ENCODE measurements at places on chromosomes 3 and 15. TPM values are rescaled to one million over a fixed set of nuclear protein-coding genes. Genes with fewer than 3 reads are reported as not detected.

STX19 gene
- not detected for total RNA-seq

SAMD7 gene
- total RNA-seq: not detected

CHRM5 gene
- not detected for total RNA-seq

SCN5A gene
- 4.8 TPM for total RNA-seq

CMTM7 gene
- total RNA-seq: 95.5 TPM

CCR5 gene
- not detected for total RNA-seq

MESP2 gene
- total RNA-seq: not detected

HRH1 gene
- not detected for total RNA-seq

GOLGA8M gene
- total RNA-seq: not detected

PIERCE2 gene
- total RNA-seq: 1.9 TPM

SLCO2A1 gene
- not detected for total RNA-seq

GABRA5 gene
- 1.1 TPM for total RNA-seq

CRABP1 gene
- total RNA-seq: 314 TPM

- no peak for DNase-seq
These were observed 4.9 kb downstream of the HDAC11 start for GRCh38 chr3:13484851-13485590.

GRCh38 chr3:182713743-182714517 is 79.4 kb upstream of the ATP11B start:
- no peak for DNase-seq

DNA sequence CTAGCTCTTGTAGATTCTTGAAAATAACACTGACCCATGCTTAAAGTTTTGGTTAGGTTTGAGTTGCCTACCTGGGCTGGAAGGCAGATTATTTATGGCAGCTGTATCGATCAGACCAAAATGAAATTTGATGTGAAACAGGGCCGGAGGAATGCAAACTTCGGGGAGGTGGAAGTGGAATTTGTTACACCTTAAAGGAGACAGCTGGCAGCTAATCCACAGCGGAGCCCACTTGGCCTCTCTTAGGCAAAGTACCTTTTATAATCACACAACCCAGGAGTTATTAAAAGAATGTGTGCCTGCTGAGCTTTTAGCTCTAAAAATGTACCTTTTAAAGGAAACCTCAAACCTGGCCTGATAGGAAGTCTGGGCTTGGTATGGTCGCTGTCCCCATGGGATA is 250.9 kb upstream of the TPM1 start:
- no peak for DNase-seq

GRCh38 chr3:110165370-110165743 is 828.0 kb upstream of the DPPA4 start:
- no peak for DNase-seq

GRCh38 chr3:172155897-172156585 is 116.7 kb downstream of the FNDC3B start:
- DNase-seq: no peak

GRCh38 chr3:134666885-134667284 is 16.1 kb upstream of the KY start:
- no peak for DNase-seq

DNA sequence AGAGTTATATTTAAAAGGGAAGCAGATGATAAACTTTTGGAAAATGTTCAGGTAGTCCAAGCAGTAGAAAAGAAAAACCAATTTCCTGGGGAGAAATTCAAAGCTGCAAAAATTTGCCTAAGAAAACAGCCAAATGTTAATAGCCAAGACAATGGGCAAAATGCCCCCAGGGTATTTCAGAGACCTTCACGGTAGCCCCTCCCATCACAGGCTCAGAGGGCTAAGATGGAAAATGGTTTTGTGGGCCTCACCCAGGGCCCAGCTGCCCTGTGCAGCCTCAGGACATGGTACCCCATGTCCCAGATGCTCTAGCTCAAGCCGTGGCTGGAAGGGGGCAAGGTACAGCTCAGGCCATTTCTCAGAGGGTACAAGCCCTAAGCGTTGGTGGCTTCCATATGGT is 391.0 kb downstream of the ZIC4 start:
- DNase-seq: no peak

DNA sequence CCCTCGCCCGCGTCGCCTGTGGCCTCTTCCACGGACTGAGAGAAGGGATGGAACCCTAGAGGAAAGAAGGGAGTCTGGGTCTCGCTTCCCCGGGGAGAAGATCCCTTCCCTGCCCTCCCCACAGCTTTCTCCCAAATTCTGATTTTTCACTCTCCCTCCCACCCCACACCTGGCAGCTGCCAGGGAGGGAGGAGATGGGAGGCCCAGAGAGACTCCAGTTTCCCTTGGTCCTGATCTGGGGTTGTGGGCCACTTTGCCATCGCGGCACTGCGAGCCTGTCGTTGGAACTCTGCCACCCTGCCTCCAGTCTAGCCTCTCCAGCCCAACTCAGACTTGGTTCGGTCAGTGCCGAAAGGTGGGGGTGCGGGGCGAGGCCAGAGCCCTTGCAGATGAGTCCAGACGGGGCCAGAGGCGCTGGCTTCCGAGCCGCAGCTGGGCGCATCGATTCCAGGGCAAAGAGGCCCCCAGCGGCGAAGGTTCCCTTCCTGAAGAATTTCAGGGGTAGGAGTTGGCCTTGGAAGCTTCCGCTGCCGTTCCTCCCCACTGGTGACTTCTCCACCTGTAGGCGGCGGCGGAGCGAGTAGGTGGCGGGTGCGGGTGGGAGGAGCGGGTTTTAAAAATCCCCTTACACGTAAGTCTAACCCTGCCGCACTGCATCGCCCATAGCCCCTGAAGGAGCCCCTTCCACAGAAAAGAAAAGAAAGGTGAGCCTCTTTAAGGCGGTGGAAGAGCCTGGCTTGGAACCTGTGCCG is 5.2 kb downstream of the WNT5A start:
- peak; percentile 68 for DNase-seq

GRCh38 chr3:183455089-183455488 is 26.7 kb upstream of the MCF2L2 start:
- no peak for DNase-seq

DNA sequence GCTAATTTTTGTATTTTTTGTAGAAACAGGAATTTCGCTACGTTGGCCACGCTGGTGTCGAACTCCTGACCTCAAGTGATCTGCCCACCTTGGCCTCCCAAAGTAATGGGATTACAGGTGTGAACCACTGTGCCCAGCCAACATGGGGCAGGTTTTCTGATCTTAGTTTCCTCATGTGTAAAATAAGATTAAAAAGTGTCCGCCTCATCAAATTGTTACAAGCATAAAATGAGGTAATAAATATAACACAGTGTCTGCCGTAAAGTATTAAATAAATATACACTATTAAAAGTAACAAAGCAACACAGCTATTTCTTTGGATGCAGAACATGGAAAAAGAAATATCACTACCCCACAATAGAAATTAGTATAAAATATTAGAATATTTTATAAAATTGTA is 16.4 kb upstream of the COMMD2 start:
- no peak for DNase-seq

DNA sequence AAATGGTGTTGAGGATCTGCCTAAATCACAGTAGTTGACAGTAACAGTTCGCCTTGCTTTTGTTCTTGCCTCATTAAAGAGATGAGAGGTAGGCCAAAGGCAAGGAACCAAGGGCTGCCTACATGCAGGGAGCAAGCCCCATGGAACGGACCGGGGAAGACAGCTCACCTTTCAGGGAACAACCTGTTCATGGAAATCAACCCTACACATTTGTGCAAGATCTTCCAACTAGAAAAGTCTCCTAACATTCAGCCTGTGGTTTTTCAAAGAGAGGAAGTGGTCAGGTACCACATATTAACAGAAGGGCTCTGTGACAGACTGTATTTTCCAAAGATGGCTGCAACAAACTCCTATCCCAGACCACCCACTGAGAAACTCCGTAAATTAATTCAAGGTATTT is 1031.8 kb upstream of the NR2F2 start:
- no peak for DNase-seq

DNA sequence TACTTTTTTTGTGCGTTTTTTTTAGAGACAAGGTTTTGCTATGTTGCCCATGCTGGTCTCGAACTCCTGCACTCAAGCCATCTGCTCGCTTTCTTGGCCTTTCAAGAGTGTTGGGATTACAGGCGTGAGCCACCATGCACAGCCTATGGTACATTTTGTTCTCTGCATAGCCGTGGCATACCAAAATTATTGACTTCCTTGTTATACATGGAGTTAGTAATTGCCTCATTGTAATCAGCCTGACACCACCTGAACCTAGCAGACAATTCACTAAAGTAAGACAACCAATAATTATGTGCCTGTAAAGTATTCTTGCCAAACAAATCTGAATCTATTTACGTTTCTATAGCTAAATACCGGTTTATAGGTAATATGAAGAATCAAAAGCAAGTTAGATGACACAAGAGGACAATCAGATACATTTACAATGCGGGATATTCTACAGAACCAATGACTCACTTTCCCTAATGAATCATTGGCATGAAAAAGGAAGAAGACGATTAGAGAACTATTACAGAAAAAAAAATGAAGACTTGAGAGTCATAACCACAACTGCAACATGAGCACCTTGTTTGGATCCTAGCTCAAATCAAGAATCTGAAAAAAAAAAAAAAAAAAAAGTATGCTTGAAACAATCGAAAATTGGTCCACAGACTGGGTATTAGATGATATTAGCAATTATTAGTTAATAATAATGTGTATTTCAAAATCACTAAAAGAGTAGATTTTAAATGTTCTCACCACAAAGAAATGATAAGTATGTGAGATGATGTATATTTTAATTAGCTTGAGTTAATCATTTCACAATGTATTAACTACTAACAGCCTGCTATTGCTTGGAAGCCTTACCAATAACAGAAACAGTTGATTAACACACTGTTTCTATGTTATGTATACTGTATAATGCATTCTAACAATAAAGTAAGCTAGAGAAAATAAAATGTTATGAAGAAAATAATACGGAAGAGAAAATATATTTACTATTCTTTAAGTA is 7.1 kb downstream of the GUCA1C start:
- no peak for DNase-seq

DNA sequence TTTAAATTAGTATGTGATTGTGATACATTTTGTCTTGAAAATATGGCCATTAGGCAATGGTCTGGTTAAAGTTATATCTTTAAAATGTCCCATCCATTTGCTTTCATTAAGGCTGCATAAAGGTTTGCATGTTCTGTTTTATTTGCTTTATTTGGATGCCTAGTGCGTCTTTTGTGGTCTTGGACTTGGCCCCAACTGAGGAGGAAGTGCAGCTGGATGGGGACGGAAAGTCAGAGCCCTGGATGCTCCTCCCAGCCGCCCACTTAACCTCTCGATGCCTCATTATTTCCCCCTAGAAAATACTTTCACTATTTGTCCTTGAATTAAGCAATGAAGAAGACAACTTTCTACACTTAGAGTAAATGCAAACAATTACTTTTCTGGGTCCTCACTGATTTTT is 898.2 kb downstream of the MCTP2 start:
- DNase-seq: no peak

- no peak for DNase-seq
These were observed 375.3 kb downstream of the PLOD2 start for GRCh38 chr3:145785668-145786067.

DNA sequence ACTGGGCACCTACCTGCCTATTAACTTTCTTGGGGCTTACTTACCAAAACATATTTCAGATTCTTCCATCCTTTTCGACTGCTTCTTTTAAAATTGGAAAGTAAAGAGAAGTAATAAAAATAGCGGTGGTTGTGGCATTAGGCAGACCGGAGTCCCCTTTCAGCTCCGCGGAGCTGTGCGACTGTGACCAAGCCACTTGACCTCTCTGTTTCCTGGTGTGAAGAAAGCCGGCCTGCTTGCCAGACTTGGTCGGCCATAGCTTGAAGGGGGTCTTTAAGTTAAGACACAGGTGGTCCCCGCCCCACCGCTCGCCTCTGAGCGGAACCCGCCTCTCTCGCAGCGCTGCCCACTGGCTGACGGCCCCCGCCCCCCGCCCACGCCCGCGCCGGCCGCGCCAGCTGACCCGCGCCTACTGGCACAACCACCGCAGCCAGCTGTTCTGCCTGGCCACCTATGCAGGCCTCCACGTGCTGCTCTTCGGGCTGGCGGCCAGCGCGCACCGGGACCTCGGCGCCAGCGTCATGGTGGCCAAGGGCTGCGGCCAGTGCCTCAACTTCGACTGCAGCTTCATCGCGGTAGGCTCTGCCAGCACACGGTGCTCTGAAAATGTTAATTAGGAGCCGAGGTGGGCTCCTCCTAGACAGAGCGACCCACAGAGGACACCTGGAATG is 18.3 kb downstream of the NOX5 start:
- DNase-seq: no peak

DNA sequence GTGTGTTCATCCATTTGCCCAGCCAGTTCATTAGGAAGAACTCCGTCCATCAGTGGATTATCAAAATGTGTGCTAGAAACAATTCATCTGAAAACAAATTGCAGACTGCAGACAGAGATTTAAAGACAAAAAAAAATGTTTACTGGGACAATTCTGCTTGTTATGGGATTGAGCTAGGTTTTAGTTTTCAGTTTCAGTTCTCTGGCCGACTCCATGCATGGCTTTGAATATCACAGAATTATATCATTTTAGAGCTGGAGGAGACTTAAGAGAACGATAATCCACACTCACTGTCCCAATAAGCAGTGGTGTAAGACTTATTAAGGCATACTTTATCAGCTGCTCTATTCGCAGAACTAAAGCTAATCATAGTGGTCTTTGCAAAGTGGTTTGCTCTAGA is 51.1 kb downstream of the TFG start:
- DNase-seq: no peak

GRCh38 chr15:23035964-23036566 is 3.3 kb downstream of the TUBGCP5 start:
- DNase-seq: peak; percentile 78

GRCh38 chr3:16239780-16240179 is 25.0 kb downstream of the DPH3 start:
- DNase-seq: no peak

DNA sequence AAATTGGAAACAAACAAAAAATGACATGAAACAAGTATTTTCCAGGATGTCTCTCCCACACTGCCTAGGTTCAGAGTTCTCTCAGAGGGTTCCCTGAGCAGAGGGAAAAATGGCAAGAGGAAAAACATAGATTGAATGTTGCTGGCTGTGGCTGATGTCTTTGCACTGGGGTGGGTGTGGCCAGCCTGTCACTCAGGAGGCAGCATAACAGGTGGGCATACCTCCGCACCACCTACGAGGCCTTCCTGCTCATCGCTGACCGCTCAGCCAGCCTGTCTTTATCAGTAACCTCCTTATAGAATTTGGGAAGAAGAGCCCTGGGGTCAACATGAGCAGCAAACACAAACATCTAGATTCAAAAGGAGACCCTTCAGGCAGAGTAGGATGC is 216.6 kb upstream of the UMPS start:
- DNase-seq: no peak

DNA sequence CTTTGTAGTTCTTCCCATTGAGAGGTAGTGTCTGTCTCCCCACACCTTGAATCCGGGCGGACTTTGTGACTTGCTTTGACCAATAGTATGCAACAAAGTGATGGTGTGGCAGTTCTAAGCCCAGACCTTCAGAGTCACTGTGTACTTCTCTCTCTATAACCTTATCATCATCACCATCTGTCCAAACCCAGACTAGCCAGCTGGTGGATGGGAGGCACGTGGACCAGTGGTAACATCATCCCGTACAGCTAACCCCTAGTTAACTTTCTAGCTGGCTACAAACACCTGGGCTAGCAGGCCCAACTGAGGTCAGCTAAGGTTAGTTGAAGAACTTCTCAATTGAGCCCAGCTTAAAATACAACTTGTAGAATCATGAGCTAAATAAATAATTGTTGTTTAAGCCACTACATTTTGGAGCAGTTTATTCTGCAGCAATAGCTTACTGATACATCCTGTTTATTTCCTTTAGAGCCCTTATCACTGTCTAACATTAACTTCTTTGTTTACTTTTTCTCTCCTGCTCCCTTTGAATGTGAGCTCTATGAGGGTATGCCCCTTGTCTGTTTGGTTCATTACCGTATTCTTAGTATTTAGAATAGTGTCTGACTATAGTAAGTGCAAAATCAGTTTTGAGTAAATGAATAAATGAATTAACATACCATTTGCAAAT is 11.5 kb upstream of the CCR9 start:
- DNase-seq: no peak
